ENCODE measurements at places on chromosomes 5 and 9.

DNA sequence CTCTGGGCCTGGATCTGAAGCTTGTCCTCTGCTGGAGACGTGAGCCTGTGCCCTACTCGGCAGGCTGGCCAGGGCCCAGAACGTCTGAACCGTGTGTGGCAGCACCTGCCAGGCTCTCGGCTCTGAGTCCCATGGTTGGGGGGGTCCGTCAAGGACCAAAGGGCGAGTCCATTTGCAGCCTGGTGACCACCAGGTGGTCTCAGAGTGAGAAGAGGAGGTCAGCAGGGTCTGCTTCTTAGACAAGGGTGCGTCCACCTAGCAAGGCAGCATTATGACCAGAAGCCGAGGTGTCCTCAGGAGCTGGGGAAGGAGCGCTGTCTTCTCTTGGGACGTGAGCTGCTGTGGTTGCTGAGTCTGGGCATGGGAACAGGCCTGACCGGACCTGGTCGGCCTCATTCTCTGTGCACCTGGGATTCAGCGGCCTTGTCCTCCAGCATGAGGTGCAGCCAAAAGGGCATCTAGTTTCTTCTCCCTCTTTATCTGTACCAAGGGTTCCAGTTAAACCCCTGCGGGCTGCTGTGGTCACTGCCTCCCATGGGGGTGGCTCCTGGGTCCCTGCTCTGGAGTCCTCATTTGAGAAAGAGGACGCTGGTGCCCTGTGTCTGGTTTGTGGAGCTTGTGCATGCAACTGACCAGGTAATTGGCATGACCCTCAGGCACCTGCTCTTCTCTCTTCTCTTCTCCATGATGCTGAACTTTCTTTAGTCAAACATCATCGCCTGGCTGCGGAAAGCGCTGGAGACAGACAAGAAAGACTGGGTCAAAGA, 14.4 kb downstream of the EXOC3 start:
- no peak for DNase-seq

GRCh38 chr5:51468196-51468595, 84.9 kb downstream of the ISL1 start:
- no peak for DNase-seq

DNA sequence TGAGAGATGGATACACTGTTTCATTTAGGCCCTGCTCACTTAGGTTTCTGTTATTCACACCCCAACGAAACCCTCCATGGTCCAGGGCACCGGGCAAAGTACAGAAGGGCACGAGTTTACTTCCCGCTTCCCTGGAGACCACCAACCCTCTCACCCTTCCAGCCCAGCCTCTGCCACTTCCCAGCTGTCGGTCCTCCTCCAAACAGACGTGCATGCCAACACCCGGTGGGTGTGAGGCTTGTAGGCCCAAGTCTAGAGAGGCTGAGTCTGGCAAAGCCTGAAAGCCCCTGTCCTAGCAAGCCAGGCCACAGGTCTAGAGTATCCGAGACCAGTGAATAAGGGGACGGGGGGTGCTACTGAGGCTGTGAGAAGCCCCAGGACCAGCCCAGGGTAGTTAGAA, 7.1 kb upstream of the FGFR4 start:
- DNase-seq = no peak

DNA sequence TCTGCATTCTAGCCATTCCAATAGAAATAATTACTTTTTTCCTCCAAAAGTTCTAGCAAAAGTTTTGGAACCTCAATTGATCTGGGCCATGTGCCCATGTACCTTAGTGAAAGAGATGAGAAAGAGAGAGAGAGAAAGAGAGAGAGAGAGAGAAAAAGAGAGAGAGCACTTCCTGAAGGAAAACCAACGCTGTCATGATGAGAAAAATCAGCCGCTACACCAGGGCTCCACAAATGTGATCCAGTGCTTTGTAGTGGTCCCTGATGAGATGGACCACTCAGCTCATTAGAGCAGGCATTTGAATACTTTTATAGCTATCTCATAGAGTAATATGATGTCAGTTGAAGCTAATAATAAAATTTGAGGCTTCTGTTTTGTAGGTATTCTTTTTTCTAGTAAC, 7.7 kb upstream of the GAS1 start:
- no peak for DNase-seq

- DNase-seq = no peak
These were observed 40.6 kb downstream of the PHAX start for GRCh38 chr5:126641387-126641786.

- no peak for DNase-seq
These were observed 178.4 kb downstream of the PAX5 start for GRCh38 chr9:36855448-36856315.

GRCh38 chr5:154686490-154686889, 68.7 kb upstream of the LARP1 start:
- no peak for DNase-seq

DNA sequence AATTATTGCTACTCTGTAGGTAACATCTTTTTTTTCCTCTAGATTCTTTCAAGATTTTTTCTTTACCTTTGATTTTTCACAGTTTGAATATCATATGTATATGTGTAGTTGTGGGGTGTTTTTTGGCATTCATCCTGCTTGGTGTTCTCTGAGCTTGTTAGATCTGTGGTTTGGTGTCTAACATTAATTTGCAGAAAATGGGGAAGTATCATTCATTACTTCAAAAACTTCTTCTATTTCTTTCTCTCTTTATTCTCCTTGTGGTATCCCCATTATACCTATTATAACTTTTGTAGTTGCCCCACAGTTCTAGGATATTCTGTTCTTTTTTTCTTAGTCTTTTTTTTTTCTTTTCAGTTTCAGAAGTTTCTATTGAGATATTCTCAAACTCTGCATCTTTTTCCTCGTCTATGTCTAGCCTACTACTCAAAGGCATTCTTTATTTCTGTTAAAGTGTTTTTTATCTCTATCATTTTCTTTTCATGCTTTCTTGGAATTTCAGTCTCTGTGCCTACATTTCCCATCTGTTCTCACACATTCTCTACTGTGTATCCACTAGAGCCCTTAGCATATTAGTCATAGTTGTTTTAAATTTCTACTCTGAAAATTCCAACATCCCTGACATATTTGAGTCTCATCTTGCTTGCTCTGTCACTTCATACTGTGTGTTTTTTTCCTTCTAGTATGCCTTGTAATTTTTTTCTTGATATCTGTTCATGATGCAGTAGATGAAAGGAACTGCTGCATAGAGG, 60.1 kb upstream of the GNA14 start:
- DNase-seq = no peak

DNA sequence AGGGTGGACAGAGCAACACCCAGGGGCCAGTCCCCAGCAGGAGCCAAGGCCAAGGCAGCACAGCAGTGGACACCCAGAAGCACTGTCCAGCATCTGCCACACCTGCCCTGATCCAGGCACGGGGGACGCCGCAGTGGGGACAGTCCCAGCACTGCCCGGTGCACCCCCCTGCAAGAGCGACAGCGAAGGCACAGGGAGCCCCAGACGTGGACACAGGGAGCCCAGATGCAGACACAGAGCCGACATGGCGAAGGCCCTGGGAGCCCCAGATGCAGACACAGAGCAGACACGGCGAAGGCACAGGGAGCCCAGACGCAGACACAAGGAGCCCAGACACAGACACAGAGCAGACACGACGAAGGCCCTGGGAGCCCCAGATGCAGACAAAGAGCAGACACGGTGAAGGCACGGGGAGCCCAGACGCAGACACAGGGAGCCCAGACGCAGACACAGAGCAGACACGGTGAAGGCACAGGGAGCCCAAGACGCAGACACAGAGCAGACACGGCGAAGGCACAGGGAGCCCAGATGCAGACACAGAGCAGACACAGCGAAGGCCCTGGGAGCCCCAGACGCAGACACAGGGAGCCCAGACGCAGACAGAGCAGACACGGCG, 4.3 kb downstream of the ANAPC2 start:
- DNase-seq = no peak

DNA sequence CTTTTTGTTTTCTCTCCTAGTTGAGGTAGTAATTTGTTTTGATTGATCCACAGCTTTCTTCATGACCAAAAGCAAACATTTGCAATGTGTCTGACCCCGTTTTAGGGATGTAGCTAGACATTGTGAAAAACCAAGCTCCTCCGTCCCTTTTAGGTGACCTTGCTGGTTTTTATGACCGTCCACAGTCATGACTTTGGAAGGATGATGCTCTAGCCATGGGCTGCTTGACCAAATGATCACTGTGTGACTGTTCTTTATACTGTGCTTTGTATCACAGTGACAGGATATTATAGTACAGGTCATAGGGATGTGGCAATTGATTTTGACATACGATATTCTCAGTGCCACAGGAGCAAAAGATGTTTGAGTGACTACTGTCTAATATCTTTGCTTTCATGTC, 54.4 kb downstream of the KCNN2 start:
- no peak for DNase-seq

DNA sequence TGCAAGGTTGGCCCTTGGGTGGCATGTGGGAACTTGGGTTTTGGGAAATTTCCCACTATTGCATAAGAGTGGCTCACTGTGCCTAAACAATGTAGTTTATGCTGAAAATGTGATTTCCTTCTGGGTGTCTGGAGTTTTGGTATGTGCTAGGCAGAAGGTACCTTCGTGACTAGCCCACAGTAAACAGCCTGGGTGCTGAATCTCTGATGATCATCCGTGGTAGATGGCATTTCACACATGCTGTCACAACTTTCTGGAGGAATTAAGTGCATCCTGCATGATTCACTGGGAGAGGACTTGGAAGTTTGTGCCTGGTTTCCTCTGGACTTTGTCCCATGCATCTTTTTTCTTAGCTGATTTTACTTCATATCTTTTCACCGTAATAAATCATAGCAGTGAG, 64.5 kb downstream of the LNPEP start:
- DNase-seq = no peak

- DNase-seq = no peak
These were observed 104.1 kb upstream of the BASP1 start for GRCh38 chr5:17113174-17113958.

DNA sequence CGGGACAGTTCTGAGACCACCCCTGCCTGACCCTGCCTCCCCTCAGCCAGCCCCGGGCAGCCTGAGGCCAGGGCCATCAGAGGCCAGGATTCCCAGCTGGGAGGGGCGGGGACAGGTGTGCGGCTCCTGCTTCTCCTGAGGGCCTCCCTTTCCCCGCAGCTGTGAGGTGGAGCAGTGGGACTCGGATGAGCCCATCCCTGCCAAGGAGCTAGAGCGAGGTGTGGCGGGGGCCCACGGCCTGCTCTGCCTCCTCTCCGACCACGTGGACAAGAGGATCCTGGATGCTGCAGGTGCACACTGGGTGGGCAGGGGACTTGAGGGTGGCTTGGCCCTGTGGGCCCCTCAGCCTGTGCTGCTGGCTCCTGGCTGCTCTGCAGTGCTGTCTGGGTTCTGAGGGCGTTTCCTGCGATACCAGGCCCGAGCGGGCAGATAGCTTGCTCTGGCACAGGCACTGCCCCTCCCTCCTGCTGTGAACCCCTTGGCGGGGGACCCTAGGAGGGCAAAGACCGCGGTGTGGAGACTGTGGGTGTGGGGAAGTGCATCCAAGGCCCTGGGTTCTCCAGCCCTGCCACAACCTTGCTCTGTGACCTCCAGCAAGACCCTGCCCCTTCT, 2.3 kb downstream of the GRHPR start:
- no peak for DNase-seq

- no peak for DNase-seq
These were observed 5.1 kb downstream of the NOXA1 start for GRCh38 chr9:137428311-137428630.

DNA sequence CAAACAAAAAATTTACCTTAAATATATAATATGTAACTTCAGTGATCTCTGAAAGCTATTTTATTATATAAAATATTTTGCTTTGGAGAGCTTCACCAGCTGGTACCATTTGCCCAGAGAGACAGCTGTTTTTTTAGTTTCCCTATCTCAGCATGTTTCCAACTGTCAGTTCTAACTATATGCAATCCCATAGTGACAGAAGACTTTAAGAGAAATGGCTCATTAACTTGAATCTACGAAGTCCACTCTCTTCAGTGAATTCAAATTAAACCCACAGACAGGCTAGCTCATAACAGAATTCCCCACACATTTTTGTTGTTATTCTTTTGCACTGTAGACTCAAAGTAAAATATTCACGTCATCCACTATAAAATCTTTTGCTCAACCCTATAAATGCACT, 251.8 kb upstream of the POU5F2 start:
- DNase-seq = no peak

- no peak for DNase-seq
These were observed 74.9 kb downstream of the CAMK4 start for GRCh38 chr5:111299067-111299481.

GRCh38 chr5:139549162-139549894, 11.8 kb upstream of the UBE2D2 start:
- no peak for DNase-seq

GRCh38 chr9:77883133-77883532, 148.5 kb downstream of the GNAQ start:
- DNase-seq = no peak

- no peak for DNase-seq
These were observed 40.2 kb downstream of the MED10 start for GRCh38 chr5:6338135-6338534.

DNA sequence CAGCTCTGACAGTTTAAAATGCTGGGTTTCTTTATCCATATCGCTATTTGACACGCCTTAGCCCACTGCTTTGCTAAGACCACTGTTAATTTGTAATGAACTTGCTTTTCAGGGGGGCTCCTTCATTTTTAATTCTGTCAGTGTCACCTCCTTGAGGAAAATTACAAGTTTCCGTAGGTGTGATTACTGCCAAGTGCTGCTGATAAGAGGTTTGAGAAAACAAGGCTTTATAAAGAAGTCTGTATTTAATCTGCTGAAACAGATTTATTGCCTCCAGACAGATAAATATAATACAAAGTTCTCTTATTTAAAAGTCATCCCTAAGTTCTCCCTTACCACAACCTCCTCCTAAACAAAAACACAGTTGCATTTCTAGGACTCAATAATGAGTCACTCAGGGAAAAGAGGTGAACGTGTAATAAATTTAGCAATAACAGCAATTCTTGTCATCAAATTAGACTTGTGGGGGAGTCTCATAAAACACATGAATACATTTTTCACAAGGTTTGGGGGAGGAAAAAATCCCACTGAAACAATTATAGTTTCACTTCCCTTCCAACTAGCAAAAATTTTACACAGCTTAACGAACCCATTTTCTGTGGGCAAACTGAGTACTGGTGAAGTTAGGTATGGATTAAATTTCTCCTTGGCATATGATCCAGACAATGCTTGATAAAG, 72.8 kb downstream of the MAPKAP1 start:
- DNase-seq = no peak

- DNase-seq = no peak
These were observed 186.1 kb downstream of the C9orf152 start for GRCh38 chr9:110021891-110022290.

GRCh38 chr5:152634586-152634985, 229.5 kb upstream of the NMUR2 start:
- no peak for DNase-seq

- DNase-seq = no peak
These were observed 84.9 kb upstream of the MYO10 start for GRCh38 chr5:17020678-17021601.

- DNase-seq = no peak
These were observed 311.9 kb upstream of the ACO1 start for GRCh38 chr9:32072570-32072969.

GRCh38 chr5:93789173-93790067, 48.0 kb upstream of the POU5F2 start:
- no peak for DNase-seq

GRCh38 chr9:17013010-17013409, 121.8 kb upstream of the CNTLN start:
- no peak for DNase-seq

Data from left ventricle myocardium inferior (tissue), 1 donor.